ENCODE measurements at places on chromosomes 2 and 18.
A peak's percentile ranks its signal among the peaks of the same experiment; 100 is the strongest.

DNA sequence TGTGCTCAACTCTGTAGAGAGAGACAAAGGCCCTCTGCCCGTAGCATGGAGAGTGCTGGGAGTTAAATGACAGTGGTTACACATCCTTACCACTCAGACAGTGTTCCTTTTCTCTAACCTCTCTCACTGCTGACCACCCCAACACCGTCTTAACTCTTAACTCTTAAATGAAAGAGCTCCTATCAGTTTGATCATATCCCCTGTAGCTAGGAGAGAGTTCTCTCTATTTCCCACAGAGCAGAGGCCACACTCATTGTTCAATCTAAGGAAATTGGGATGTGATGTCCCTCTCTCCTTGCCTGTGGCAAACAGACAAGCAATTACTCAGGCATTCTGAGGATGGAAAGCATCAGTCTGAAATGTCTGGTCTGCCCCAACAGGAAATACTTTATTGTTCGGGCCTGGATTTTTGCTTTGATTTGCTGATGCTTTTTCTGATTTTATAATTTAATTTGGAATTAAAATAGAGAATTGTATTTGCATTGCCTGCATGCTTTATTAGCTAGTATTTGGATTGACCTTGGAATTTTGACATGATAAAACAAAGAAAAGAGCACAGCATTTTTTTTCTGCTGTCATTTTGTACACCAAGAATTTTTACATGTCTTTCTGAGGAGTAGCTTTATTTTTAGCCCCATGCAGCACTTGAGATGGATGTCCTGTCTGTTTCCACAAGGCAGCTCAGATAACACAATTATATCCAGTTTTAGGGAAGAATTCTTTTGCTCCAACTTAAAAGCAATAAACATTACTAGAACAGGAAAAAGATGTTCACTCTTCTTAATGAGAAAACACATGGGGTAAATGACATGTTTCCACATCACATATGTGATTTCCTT lies 27.7 kb upstream of the IER3IP1 start:
- no peak for DNase-seq

DNA sequence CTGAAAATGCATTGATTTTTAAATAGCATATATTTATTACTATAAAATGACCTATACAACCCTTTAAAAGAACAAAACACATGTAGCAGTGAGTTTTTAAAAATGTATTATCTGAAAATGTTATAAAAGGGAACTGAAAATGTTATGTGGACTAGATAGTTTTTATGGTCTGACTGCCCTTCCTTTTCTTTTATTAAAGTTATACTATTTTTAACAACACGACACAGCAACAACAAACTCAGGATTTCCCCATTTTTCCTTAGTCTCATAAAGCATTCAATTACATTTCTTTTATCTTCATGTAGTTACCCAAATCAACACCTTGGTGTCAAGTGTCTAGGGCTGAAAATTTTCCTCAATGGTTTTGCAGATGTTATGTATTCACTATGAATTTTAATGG lies 132.8 kb upstream of the TMEFF2 start:
- no peak for DNase-seq

DNA sequence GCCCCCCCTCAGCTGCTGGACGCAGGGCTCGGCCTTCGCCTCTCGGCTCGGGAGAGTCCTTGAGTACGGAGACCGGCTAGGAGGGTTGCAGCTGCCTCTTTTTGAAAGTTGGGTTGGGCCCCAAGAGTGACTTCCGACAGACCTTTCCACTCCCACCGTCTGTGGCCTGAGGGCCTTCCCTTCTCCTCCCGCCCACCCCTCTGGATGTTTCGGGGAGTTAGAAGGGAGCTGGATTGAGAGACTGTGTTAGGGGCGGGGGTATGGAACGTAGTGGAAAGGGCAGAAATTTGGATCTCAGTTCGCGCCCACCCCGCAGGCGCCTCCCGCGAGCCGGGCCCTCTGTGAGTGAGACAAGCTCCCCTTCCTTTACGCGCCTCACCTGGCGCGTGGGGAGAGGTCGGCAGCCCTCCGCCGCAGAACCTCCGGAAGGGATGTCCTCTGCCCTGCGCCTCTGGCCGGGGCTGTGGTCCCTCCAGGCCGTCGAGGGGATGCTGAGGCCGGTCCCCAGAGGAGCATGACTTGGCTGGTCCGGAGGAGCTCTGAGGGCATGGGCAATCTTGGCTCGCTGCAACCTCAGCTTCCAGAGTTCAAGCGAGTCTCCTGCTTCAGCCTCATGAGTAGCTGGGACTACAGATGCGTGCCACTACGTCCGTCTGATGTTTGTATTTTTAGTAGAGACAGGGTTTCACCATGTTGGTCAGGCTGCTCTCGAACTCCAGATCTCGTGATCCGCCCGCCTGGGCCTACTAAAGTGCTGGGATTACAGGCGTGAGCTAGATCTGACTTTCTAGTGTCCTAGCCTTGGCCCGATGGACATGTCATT lies 15.9 kb downstream of the C2orf74 start:
- DNase-seq, result no peak

GRCh38 chr2:120901201-120901600 lies 165.5 kb downstream of the GLI2 start:
- no peak for DNase-seq

DNA sequence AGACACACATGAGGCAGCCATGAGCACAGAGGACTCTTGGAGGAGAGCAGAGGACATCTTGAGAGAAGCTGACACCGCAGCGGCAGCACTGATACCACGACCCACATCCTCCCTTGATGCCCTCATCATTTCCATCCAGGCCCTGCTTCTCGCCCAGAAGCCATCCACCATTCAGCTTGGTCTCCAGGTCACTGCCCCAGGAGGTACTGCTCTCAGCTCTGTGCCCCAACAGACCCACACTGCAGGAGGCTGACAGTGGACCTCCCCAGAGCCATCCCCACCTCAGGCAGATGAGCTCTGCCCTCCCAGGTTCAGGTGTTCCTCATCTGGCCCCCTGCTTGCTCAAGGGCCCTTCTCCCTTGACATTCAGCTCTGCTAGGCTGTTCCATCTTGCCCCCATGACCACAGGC lies 74.9 kb downstream of the ACKR3 start:
- no peak for DNase-seq

DNA sequence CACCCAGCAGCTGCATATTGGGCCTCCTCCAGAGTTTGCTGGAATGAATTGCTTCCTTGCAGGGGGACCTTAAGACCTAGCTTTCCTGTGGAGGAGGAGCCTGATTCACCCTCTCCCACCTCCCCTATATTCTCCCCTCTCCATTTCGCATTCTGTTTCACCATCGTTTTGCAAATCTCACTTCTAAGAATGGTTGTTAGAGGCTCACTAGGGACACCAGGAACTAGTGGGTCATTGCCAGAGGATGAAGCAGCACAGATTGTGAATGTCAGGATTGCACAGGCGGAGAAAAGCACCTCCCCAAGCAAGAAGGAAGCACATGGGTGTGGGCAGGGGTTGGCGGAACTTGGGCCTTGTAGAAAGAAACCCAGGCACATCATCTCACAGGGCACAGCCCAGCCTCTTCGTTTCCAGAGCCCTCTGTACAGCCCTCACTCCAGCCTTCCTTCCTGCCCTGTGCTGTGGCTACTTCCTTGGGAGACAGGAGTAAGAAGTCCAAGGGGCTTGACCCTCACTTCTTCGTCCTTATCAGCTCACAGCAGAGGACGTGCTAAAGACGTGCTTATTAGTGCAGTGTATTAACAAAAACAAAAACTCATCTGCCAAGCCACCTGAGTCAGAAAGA lies 63.4 kb downstream of the TACR1 start:
- no peak for DNase-seq

- DNase-seq, result no peak
Measured at GRCh38 chr2:111161971-111162370, 41.3 kb downstream of the BCL2L11 start.

DNA sequence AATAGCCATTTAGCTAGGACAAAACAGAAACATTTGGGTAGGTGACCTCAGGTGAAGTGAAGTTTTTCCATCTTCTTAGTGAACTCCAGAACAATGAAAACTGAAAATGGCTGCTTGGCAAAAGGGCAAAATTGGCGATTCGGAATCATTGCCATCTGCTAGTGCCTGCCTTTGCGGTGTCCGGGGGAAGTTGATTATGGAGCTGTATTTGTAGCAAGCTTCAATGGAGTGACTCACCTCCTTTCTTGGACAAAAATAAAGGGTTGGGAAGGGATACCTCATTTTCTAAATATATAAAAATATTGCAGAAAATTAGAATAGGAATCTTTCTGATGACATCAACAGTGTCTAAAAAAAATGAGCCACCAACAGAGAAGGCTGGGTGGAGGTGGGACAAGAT lies 460.5 kb downstream of the TGIF1 start:
- no peak for DNase-seq

GRCh38 chr2:158718851-158719250 lies 76.3 kb upstream of the DAPL1 start:
- DNase-seq, result no peak

DNA sequence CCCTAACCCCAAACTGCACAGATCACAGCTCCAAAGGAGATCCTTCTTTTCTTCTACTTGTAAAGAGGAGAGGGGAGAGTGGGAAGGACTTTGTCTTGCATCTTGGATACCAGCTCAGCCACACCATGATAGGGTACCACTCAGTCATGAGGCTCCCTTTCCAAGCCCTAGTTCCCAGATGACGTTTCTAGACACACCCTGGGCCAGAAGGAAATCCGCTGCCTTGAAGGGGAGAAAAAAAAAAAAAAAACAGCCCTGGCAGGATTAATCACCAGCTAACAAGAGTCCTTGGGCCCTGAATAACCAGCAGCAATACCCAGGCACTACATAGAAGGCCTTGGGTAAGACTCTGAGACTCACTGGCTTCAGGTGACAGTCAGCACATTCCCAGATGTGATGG lies 36.9 kb downstream of the ST8SIA3 start:
- DNase-seq, result no peak

DNA sequence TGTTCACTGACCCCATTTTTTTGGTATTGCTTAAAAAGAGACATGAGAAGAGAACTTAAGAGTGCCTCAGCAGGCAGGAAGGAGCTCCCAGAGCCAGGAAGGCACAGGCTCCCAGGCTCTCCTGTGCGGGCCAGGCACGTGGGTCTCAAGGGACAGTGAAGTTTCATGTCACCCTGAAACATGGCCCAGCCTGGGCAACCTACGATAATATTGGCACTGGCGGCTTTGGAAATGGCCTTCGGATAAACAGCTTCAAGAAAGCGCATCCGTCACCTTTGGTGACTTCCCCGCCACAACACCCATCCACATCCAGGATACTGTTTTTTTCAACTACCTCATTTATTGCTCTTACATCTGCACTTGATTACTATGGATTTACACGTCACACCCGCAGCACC lies 30.5 kb downstream of the PXDN start:
- DNase-seq, result no peak

- no peak for DNase-seq
Measured at GRCh38 chr2:39689876-39690275, 24.2 kb downstream of the TMEM178A start.

DNA sequence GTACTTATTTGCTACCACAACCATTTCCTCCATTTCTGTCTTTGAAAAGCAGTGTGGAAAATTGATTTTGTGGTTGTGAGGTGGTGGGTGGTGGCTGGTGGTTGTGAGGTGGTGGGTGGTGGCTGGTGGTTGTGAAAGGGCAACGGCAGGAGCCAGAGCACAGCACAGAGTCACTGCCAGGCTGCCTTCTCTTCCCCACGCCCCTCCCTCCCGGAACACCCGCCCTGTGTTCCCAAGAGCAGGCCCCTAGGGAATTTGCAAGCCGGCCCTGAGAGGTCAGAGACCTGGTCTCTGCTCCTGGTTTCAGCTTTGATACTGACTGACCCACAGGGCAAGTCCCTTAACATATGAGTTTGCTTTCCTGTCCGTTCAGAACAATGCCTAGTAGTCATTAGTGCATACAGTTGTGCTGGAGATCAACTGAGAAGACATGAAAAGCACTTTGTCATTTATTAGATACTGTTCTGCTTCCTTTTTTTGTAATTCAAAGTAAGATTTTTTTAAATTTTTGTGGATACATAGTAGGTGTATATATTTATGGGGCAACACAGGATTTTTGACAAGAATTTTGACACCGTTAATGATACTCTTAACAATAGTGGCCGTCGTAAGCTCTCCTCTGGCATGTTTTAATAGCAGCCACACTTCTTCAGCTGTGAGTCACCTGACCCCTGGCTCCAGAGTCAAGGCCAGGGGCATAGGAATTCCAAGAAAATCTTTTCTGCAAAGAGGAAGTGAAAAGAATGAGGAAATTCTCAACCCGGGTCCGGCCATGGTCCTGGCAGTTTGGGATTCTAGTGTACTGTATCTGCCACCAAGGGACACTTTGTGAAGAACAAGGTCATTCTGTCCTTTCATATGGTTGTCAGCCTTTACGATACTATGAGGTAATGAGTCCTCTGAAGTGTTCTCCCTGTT lies 53.2 kb downstream of the ITGA6 start:
- peak; percentile 38 for DNase-seq

GRCh38 chr18:44816050-44816449 lies 135.4 kb downstream of the SETBP1 start:
- no peak for DNase-seq

- DNase-seq, result no peak
Measured at GRCh38 chr18:32319084-32319483, 129.2 kb downstream of the MEP1B start.

GRCh38 chr18:26697186-26697884 lies 149.0 kb upstream of the KCTD1 start:
- DNase-seq, result no peak

- DNase-seq, result no peak
Measured at GRCh38 chr2:128788636-128789220, 470.1 kb upstream of the HS6ST1 start.

DNA sequence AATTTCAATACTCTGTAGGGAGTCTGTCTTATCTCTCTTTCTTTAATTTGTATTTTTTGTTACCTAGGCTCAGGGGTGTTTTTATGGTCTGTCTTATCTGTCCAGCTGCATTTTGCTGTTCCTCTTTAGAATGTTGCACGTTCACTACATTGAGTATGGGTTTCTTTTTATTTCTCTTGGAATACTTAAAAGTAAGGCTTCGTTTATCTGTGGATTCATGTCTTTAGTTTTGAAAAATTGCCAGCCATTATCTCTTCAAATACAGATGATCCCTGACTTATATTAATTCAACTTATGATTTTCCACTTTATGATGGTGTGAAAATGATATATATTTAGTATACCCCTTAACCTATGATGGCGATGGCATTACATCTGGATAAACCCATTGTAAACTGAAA lies 26.9 kb downstream of the CARF start:
- no peak for DNase-seq

Data from GF-D8 (cell line).